ENCODE measurements at places on chromosomes 5 and 9.

- DNase-seq = no peak
These were observed 47.9 kb upstream of the TRPC7 start for GRCh38 chr5:136413196-136413595.

DNA sequence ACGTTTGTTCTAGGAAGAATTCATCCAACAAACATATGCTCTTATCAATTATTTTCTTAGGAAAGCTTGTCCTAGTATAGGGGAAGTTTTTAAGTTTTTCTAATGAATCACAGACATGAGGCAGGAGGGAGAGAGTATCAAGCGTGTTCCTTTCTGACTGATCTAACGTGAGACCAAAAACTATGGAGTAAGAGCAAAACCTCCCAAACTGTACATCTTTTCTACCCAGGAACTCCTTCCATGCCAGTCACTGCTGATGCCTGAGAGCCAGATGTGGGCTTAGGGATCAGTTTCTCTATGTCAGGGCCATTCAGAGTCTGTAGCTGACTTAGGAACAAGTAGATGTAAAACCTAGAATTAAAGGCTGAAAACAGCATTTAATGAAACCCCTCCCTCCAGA, 51.7 kb upstream of the NFIB start:
- no peak for DNase-seq

DNA sequence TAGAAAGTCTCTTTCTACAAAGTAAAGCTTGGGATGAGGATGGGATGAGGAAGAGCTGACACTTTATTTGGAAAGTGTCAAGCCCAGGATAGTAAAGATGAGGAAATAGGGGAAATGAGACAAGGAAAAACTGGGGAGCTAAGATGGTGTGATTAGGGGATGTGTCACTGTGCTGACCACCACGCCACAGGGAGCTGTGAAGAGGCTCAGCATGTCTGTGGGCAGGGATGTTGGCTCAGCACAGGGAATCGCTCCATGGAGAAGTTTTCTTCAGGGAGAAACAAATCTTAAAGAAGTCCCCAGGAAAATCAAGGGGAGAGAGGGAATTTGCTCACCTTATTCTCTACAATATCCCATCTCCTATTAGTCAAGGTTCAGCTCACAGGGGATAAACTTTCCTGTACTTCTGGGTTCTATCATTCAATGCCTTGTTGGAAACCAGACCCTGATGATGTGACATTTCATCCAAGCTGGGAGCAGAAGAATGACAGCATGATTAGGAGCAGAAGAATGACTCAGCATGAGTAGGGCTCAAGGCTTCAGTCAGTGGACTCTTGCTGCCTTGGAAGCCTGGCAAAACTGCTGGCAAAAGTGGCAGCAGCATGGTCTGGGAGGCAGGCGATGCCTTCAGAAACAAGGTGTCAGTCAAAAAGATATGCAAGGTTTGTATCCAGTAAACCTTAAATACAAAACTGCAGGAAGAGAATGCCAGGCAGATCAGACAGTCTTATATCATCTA, 4.9 kb downstream of the HSPB3 start:
- no peak for DNase-seq

- DNase-seq = no peak
These were observed 18.4 kb upstream of the GBGT1 start for GRCh38 chr9:133182151-133182550.

DNA sequence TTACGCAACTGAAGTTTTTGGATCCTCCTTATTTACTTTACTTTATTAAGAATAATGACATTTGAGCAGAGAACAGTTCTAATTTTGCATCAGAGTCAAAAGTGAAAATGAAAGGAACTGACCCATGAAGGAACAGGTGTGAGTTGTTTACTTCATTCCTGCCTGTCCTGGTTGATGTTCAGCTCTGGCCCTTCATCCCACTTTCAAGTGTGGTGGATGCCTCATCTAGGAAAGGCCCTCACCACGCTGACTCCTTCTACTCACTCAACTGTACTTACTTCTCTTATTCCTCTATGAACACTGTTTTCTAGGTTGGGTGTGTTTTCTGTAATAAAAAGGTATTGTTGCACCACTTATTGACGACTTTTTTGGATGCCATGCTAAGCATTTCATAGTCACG, 61.8 kb upstream of the PLEKHG4B start:
- DNase-seq = no peak

DNA sequence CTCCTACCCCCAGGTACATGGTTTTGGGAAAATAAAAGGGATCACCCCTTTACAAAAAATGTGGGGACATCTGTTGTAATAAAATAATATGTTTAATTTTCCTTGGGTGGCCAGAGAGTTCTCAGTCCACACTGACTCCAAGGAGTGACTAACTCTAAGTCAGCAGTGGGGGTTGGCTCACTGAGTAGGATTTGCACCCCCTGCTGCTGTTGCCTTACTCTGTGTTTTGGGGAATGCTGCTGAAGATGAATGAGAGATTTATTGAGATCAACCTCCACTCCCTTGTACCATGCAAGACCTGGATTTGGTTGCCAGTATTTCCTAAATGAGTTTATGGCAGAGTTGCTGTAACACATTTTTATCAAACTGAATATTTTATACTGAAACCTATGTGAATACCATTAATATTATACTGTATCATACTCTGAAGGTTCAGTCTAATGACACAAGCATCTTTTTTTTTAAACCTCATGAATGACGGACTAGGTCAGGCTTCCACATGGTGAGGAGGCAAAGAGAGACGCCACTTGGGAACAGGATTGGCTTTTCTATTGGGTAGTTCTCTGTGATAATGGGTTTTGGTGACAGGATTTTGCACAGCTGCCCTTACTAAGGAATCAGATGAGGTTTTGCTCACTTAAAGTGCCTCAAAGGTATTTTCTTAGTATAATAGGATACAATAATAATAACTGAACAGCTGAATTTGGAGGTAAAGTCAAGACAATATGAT, 121.3 kb upstream of the OSMR start:
- no peak for DNase-seq

- DNase-seq = no peak
These were observed 205.3 kb upstream of the WWC1 start for GRCh38 chr5:168086104-168086610.

DNA sequence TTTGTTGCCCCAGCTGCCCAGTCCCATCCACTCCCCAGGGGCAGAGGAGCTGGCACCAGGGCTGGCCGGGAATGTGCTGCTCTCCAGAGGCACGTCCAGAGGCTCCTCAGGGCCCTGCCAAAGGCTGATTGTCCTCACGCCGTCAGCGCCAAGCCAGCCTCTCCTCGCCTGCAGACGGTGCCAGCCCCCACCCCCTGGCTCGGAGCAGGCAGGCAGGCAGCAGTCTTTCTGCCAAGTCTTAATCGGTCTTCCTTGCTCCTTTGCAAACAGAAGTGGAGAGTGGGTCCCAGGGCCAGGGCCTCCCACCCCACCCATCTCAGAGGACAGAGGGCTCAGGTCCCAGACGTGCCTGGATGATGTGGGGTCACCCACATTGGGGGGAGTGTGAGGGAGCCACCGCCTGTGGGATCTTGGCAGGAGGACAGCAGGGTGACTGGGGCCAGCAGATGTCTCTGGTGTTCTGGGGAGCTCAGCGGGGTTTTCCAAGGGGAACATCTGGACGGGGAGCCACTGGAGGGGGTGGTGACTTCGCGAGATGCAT, 36.3 kb downstream of the FAM163B start:
- DNase-seq = no peak

DNA sequence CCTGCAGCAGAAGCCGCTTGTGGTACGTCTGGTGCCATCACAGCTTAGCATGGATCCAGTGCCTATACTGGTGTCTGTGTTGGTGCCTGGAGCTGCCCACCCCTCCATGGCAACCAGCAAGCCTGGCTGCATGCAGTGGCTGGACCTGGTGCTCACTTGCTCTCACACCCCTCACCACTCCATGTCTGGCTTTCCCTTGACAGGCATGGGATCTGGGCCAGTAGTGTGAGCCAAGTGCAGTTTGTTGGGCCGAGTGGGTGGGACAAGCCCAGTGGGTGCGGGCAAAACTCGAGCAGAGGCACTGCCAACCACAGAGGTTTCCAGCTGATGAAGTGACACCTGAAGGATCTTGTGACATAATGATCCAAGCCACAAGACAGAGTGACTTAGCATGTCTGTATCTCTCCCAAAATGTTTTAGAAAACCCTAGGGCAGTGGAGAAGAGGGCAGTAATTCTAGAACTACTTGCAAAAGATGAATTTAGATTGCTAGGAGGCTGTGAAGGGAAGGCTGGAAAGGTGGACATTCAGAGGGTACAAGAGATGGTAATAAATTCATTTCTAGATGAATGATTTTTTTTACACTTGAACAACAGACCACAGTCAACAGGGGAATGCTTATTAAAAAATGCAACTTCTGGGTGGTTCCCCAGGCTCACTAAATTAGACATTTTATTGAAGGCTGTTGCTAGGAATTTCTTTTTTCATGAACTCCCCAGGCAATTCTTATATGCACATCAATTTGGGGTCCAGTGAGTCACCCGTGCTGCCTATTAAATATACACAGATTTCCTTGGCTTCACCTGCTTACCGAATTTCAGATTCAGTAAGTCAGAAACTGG, 660.3 kb downstream of the TLR4 start:
- no peak for DNase-seq

DNA sequence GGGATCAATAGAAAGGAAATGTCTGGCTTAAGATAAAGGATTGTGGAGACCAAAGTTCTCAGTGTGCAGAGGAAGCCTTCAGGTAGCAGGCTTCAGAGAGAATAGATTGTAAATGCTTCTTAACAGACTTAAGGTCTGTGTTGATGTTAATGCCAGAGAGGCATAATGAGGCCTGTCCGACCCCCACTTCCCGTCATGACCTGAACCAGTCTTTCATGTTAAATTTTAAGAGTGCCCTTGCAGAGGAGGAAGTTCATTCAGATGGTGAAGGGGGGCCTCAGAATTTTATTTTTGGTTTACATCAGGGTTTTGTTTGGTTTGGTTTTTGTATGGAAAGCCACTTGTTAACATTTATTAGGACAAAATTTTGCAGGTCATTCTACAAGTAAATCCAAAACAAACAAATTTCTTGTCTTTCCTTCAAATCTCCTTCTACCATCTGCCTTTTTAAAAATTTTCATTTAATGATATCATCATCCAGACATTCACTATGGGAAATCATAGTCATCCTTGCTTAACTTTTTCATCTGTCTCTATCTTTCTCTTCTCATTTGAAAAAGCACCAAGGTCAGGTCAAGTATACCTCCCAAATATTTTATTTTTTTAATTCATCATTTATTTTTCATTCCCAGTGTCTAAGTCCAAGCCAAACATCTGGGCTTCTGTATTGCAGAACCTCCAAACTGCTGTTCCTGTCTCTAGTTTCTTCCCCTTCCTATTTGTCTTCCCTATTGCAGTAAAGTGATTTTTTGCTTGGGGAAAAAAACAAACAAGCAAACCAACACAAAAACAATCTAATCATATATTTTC, 6.9 kb upstream of the ABCA1 start:
- DNase-seq = no peak

- DNase-seq = no peak
These were observed 176.3 kb upstream of the PTGER4 start for GRCh38 chr5:40503439-40503838.

DNA sequence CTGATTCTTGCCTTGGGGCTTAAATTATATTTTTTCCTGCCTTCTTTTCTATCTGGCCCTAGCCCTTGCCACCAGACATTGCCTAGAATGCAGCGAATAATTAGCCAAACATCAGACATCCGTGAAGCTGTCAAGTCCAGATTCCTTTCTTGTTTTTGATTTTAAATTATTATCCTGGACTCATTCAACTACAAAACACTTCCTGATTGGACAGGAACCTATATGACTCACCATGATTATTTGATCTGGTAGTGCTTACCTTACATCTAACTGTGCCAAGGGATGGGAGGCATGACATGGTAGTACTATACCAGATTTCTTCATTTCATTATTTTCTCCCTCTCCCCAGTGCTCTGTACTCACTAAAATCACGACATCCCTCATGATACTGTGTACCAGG, 829.6 kb downstream of the TLR4 start:
- DNase-seq = no peak

Measured in ELF-1 (cell line).